Activated CD4-positive, alpha-beta T cell treated with anti-CD3 and anti-CD28 coated beads, Interleukin-2, Interleukin-6, amounts not matched to agents 100 ng/mL and 50 ng/mL, durations not matched to agents 16 hours and 8 hours (primary cell): ENCODE measurements at places on chromosomes 12 and 14.

DNA sequence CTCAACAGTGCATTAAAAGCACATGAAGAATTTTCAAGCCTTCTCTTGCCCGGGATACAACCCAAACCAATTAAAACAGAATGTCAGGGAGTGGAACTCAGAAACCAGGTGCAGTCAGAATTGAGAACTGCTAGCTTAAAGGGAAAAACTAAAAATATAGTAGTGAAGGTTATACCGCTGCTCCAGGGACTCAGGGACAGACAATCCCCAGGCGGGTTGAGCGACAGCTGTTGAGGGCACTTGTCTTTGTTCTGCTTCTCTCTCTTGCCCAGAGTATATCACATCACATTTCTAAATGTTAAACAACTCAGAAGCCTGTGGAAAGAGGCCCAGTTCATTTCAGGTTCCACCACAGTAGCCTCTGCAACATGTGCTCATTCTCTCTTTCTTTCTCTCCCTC, 93.1 kb downstream of the SLC5A8 start:
- DNase-seq: no peak

DNA sequence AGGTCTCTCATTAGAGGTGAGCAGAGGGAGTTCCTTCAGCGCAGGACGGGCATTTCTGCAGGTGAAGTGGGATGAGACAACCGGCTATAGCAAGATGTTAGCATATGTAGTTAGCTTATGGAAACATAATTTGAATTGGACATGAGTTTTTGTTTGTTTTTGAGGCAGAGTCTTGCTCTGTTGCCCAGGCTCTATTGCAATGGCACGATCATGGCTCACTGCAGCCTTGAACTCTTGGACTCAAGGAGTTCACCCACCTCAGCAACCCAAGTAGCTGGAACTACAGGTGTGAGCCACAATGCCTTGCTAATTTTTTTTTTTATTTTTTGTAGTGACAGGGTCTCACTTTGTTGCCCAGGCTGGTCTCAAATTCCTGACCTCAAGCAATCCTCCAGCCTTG, 69.2 kb downstream of the RCOR1 start:
- DNase-seq: no peak

- no peak for DNase-seq
Observed at GRCh38 chr14:69260190-69260860, 367 bp downstream of the GALNT16 start.

GRCh38 chr12:4719821-4720636, at the start of gene GALNT8:
Gene GALNT8 (plus strand): TSS chr12:4720400. CDS start chr12:4720678, 278 bp downstream.
- no peak for DNase-seq
